ENCODE measurements at places on chromosomes 4 and X. TPM values are rescaled to one million over a fixed set of nuclear protein-coding genes. Genes with fewer than 3 reads are reported as not detected.

ERVMER34-1 gene
- polyA plus RNA-seq, result 2.7 TPM

NWD2 gene
- polyA plus RNA-seq, result 0.03 TPM

DNA sequence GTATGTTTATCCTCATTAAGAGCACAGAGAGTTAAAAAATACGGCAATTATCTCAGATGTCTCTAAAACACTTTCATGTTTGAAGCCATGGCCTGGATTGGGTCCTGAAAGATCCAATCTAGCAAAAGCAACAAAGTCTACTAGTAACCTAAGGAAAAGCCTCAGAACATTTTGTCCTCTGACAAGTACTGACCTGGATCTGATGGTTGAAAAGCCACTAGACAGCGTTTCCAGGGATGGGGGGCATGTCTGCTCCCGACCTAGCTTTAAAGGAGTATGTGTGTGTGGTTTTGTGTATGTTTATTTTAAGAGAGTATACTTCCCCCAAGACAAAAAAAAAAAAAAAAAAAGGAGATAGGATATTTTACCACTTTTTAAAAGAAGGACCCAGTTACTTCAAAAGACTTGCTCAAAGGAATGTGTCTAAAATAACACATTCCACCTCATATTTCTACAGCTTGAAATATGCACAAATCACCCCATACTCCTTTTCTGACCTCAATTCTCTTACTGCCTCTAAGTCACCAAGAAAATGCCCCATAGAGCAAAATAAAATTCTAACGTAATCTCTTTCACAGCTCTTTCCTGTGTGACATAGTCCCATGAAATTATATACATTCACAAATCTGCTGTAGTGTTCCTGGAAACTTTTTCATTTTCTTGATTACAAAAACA lies 189.0 kb upstream of the TTC29 start:
- DNase-seq, result no peak

PUDP gene
- 10.4 TPM for polyA plus RNA-seq

NPY2R gene
- not detected for polyA plus RNA-seq

DNA sequence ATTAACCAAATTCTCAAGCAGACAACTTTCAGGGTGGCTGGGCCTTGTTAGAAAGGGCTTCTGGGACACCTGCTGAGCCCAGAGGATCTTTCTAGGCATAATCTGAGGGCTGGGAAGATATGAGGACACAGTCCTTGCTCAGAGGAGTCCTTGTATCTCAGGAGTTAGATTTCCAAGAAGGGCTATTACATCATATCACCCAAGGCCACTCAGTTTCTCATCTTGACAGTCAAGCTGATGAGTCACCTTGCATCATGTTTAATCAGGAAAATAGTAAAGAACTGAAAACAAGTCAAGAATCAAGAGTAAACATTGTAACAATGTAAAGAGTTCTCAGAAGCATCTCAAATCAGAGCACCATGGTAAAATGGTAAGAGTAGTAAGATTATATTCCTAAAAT lies 4.0 kb downstream of the PCYT1B start:
- no peak for DNase-seq

DNA sequence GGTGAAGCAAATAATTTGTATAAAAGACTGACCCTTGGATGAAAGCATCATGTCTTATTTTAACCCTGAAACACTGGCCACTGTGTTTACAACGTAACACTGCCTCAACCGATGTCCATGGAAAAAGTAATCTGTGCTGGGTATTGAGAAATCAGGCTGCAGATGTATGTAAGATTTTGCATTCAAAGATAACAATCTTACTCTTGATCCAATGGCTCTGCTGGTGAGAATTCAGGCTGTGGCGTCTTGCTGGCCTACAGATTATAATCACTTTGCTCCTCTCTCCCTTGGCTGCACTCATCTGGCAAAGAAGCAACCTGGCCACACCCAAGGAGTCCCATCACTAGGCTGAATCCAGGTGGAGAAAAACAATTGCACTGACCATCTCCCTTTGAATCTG lies 7.5 kb downstream of the ADGRA3 start:
- DNase-seq, result no peak

SLC10A6 gene
- polyA plus RNA-seq, result 0.50 TPM

Data from left lung (tissue), 14 donors.